ENCODE measurements at places on chromosomes 2 and 18. TPM values are rescaled to one million over a fixed set of nuclear protein-coding genes. Genes with fewer than 3 reads are reported as not detected.

- DNase-seq = no peak
These were observed 109.2 kb downstream of the DYSF start for GRCh38 chr2:71562518-71562917.

DNA sequence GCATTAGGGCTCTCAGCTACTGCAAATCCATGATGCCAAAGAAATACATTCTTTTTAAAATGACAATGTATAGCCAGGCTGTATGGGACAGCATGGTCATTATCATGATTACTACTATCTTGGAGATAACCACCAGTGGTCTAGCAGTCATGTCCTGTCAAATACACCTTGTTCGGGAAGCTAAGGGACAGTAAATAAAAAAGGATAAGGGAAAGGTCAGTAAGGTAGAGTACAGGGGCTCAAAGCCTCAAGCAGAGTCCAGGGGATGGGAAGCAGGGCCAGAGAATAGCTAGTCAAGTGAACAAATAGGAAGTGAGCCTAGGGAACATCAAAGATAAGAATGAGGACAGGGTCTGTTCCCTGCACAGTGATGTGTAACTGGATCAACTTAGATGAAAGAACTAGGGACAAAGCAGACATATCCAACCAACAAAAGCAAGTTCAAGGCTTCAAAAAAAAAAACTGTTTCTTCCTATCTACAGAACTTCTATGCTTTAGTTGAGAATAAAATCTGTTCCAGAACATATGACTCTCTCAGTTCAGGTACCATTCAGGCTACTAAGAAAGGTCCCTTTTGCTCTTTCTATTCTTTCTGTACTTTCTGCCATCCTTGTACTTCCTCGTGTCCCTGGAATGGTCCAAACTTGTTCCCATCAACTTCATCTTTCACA lies 62.9 kb upstream of the EHBP1 start:
- DNase-seq = no peak

DNA sequence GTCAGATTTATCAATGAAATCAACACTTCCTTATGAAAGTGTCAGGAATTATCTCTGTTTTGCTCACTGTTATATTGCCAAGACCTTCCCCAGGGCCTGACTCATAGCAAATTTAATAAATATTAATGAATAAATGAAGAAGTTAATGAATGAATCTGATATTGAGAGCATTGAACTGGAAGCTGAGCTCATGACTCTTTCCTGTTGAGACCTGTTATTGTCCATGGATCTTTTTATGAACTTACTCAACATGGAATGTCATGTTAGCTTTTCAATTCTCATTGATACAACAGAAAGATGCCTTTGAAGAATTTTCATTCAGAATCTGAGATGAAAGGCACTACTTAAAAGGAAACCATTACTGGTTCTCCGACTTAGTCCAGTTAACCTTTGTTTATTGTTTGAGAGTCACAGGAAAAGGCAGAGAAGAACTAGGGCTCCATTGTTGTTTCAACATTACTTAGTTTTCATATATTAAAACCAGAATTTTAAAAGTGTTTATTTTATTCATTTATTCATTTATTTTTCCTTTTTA lies 90.4 kb upstream of the UNC80 start:
- DNase-seq = no peak

Gene GPBAR1
- total RNA-seq = 49.3 TPM

- no peak for DNase-seq
These were observed 9.1 kb downstream of the HSBP1L1 start for GRCh38 chr18:79973517-79973916.

Gene SCYGR4
- total RNA-seq = not detected

Gene TMEM127
- 80.3 TPM for total RNA-seq

Gene CNDP1
- total RNA-seq = 4.0 TPM

Gene ATRAID
- 104 TPM for total RNA-seq

Gene GREB1
- 12.5 TPM for total RNA-seq
